ENCODE measurements at places on chromosomes 2 and 18.

DNA sequence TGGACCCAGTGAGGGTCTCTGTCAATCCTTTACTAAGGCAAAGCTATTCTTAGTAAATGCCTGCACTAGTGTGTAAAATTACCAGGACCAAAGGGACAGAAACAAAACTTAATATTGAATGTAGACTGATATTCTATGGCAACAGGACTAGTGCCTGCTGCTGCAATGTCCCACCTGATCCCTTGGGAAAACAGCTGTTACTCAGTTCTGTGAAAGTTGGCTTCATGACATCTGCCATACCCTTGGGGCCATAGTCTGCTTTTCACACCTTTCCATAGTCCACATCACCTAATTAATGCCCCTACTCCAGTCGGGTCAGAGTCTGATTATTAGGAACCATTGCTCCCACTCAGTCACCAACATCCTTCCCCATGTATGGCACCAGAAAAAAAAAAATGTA is 14.5 kb downstream of the DNAJC27 start:
- no peak for DNase-seq

DNA sequence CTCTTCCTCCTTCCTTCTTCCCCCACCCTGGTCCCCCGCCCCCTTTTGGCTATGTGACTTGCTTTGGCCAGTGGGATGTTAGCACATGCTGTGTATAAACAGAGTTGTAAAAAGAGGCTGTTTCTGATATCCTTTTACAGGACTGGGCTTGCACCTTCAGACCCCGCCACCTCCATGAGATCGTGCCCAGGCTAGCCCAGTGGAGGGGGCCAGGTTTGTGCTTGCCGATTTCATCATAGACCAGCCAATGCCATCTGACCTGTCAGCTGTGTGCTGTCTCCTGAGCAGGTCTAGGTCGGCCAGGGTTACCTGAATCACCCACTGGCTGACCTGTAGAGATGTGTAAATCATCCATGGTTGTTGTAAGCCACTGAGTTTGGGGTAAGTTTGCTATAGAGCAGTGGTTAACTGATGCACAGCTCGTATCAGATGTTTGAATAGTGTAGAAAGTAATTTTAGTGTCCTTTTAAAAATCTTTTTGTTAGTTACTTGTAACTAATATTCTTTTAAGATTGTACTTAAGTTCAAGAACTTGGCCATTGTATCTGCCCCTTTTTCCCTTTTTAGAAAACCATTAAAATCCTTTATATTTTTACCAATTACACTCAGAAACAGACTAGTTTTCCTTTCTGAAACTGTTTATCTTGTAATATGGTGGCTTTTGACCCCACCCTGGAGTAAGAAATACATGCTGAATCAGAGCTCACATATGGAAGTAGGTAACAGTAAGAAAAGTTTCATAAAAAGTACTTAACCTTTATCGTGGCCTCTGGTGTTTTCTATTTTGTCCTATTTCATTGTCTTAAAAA is 122.0 kb upstream of the MGAT5 start:
- no peak for DNase-seq

DNA sequence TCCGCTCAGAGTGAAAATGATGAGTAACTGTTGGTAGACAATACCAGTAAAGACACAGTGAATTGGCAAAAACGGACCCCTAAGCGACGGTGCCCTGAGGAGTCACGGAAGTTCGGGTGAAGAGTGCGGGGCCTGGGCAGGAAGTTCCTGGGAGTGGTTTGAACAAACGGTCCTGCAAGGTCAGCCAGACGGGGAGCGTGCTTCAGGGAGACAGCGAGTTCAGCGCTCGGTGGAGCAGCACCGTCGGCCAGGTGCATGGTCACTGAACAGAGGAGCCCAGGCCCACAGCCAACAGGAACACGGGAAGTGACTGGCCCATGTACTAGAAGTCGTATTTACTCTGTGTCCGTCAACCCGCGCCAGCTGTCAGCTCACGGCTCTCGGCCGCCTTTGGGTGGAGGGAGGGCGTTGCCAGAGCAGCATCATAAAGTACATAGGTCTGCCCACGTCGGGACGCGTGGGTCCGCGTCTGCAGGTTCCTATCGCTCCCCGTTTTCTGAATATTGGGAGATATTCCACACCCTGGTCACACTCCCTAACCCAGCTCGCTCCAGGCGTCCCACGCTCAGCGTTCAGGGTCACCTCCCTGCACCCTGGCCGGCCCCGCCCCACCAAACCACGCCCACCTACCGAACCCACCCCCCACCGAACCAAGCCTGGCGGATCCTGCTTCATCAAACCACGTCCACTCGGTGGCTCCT is 75.6 kb upstream of the UXS1 start:
- no peak for DNase-seq

DNA sequence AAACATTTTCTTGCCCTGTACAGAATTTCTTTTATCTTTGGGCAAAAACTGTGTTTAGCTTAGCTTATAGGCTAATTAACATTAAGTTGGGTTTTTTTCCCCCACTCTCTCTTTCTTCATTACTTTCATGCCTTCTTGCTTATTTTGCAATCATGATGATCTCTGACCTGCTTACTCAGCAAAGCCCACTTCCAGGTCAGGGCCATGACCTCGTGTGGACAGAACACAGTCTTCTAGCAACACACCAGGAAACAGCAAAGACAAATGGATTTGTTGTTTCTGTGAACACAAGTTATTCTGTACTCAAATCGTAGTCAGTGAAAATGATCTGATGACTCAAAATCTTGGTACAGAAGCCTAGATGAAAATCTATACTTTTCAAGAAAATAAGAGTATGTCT is 60.7 kb downstream of the SPATS2L start:
- DNase-seq, result no peak

- DNase-seq, result no peak
Measured at GRCh38 chr2:26068602-26069298, 34.9 kb downstream of the RAB10 start.
